T-helper 2 cell treated with Interferon-gamma antibody and Interleukin-4, amounts not matched to agents 100 ng/mL and 5 ng/mL, for 36 hours (primary cell): ENCODE measurements at places on chromosomes 7 and 10. TPM values are rescaled to one million over a fixed set of nuclear protein-coding genes. Genes with fewer than 3 reads are reported as not detected.

CACNA2D1 gene
- not detected in 2 replicates for total RNA-seq

CCL26 gene
- not detected in 2 replicates for total RNA-seq

SUV39H2 gene
- 30.4 and 35.9 TPM in 2 replicates for total RNA-seq

STYXL1 gene
- 30.2 and 32.2 TPM in 2 replicates for total RNA-seq

SUGCT gene
- 0.34 TPM in 1 of 2 replicates, not detected in the other for total RNA-seq

EVX1 gene
- total RNA-seq: not detected in 2 replicates

AKR1C1 gene
- total RNA-seq: 1.7 and 1.9 TPM in 2 replicates

CYP2C19 gene
- not detected in 2 replicates for total RNA-seq

CELF2 gene
- 152 and 154 TPM in 2 replicates for total RNA-seq

TMEM139 gene
- total RNA-seq: 0.89 and 1.2 TPM in 2 replicates

SFRP5 gene
- not detected in 2 replicates for total RNA-seq

VSTM2A gene
- not detected in 2 replicates for total RNA-seq

GARIN1A gene
- total RNA-seq: 0.68 and 0.95 TPM in 2 replicates

CFAP46 gene
- 0.09 TPM in 1 of 2 replicates, not detected in the other for total RNA-seq

THSD7A gene
- total RNA-seq: not detected in 2 replicates

TAS2R41 gene
- not detected in 2 replicates for total RNA-seq

BET1 gene
- total RNA-seq: 21.1 and 21.4 TPM in 2 replicates

ZPBP gene
- not detected in 2 replicates for total RNA-seq

TAC1 gene
- total RNA-seq: not detected in 2 replicates

PAX2 gene
- total RNA-seq: not detected in 2 replicates

MMRN2 gene
- total RNA-seq: not detected in 2 replicates
